ENCODE measurements at places on chromosomes 6 and 20.

GRCh38 chr20:34385464-34385863 lies 22.4 kb downstream of the ITCH start:
- no peak for DNase-seq

GRCh38 chr6:156250593-156250992 lies 526.6 kb upstream of the ARID1B start:
- no peak for DNase-seq

DNA sequence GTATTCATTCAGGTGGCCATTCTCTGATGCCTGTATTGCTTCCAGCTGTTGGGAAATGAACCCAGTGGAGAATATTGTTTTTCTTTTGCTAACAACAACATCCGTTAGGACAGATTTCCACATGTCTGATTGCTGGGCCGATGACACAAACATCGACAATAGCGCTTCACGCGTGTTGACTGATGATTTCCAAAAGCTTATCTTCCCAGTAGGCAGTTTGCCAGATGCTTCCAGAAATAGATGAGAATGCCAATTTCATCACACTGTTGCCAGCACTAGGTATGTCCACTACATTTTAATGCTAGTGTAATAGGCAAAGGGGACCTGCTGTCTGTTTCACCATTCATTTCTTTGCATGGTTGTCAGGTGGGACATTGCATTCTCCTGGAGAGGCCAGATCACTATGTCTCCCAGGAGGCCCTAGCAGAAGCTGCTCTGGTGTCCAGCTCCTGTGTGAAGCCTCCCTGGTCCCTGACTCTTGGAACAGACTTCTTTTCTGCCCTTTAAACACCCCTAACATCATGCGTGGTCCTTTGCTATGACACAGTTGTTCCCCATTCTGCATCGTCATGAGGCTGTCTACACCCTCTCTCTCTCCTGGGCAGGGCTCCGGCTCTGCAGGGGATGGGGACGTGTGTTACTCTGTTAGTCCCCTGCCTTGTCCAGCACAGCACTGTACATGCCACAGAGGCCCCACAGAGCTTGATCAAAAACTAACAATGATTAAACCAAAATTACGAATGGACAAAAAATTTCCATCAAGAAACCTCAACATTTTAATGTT lies 181.6 kb downstream of the CDH26 start:
- no peak for DNase-seq

GRCh38 chr6:5761370-5761769 lies 245.4 kb downstream of the NRN1 start:
- DNase-seq = no peak

GRCh38 chr6:43383021-43383667 lies 13.7 kb upstream of the ZNF318 start:
- DNase-seq = no peak

DNA sequence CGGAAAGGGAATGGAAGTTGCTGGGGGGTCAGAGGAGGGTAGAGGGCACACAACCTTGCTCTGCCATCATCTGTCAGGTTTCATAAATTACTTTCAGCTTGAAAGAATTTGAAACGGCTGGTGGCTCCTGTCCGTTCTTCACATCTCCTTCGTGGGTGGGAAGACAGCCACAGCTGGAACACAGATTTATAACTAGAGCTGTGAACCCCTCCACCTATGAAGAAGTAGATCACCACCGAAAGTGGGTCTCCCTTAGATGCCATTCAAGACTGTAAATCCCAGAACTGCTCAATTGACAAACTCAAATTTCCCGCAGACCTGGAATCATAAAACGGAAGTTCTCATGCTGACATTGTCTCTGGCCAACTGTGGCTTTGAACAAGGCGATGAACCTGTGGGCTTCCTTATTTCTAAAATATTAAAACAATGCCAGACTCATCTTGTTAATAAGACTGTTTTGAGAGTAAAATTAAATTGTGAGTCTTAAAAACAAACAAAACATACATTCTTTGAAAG lies 65.3 kb downstream of the BTBD3 start:
- no peak for DNase-seq

DNA sequence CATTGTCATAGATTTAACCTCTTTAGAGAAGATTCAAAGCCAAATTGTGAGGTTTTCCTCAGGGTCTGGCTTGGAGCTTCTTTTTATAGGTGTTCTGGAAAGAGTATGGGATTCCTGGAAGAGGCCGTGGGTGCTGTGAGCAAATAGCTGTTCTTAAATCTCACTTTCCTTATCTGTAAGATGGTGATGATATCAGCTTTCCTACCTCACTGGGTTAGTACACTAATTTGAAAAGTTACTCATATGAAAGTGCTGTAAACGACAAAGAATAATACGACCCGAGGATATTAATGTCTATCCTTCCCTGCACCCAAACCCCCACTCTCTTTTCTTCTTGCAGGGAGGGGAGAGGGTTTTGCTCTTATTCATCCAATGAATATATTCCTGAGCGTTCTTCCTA lies 116.9 kb upstream of the ENPP5 start:
- no peak for DNase-seq

- no peak for DNase-seq
Observed at GRCh38 chr6:43823879-43824702, 54.1 kb downstream of the VEGFA start.

DNA sequence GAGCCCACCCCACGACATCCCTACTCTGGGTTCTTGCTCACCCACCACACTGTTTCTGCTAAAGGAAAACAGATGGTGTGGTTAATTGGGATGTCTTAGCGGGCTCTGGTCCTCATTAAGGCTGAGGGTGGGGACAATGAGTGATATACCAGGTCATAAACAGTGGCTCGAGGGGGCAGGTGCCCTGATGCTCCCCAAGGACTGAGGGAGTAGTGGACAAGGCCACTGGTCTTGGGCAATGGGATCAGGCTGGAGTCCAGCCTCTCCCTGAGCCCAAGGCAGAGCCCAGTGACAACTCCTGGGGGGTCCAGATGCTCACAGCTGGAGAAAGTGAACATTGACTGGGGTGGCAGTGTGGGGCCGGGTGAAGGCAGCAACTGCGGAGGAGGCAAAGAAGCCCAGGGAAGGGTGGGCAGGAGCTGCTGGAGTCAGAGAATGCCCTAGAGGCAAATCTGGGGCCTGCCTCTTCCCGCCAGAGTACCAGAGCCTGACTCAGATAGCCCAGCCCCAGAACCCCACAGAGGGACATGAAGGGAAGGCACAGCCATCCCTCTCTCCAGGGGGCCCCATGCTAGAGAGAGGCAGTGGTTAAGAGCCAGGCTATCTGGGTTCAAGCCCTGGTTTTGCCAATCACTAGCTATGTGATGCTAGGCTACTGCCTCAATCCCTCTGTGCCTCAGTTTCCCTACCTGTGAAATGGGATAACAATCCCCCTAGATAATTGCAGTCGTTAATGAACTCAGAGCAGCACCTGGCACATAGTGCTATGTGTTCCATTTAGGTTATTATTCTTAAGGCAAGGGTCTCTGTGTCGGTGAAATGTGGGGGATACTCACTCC lies 72.3 kb downstream of the MRPL14 start:
- no peak for DNase-seq

- DNase-seq = no peak
Observed at GRCh38 chr6:5840734-5841390, 165.9 kb downstream of the NRN1 start.

DNA sequence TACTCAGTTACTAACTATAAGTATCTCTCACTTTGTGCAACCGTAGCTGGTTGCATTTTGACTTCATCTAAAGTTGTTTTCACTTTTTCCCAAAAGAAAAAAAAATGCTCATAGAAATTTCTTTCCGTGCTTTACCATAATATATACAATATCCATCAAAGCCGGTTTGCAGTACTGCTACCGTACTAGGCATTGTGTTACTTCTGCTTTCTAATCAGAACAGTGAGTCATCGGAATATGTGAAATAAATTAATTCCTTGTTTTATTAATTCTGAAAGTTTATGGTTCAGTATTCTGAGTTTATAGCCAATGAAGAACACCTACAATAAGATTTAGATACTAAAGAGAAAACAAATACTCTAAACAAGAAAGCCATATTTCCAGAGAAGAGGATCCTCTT lies 72.5 kb downstream of the TNFRSF21 start:
- no peak for DNase-seq

DNA sequence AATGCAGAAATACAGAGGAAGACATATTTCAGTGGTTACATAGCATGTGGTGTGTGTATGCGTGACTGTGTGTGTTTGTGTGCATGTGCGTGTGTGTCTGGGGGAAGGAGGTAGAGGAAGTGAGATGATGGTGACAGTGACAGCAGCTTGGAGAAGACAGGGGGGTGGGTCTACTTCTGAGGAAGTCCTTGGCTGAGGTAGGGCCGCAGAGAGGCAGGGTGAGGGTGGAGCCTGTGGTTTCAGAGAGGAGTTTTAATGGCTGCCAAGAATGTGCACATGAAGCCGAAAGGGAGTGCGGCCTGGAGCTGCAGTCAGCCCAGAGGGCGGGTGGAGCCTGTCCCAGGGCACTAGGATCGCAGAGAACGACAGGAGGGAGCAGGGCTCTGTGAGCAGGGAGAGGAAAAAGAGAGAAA lies 22.7 kb upstream of the RNF24 start:
- peak; percentile 56 for DNase-seq

GRCh38 chr6:136753624-136754023 lies 38.7 kb downstream of the MAP3K5 start:
- DNase-seq = peak; percentile 27

- no peak for DNase-seq
Observed at GRCh38 chr20:3189561-3190131, 14.8 kb downstream of the DDRGK1 start.

DNA sequence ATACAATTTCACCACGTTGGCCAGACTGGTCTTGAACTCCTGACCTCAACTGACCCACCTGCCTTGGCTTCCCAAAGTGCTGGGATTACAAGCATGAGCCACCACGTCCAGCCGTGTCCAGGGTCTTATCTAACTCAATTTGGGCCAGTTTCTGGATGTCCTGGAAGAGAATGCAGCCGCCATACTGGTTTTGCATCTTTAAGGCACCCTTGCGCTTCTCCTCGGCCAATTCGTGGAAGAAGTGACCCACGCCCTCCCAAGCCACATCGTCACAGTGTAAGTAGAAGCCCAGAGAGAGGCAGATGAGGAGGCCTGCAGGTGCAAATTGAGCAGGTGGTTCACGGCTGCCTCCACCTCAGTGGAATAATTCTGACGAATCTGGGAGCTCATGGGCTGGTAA lies 3.7 kb upstream of the ZNF335 start:
- no peak for DNase-seq

- no peak for DNase-seq
Observed at GRCh38 chr6:157173776-157174175, 149.5 kb downstream of the TMEM242 start.

DNA sequence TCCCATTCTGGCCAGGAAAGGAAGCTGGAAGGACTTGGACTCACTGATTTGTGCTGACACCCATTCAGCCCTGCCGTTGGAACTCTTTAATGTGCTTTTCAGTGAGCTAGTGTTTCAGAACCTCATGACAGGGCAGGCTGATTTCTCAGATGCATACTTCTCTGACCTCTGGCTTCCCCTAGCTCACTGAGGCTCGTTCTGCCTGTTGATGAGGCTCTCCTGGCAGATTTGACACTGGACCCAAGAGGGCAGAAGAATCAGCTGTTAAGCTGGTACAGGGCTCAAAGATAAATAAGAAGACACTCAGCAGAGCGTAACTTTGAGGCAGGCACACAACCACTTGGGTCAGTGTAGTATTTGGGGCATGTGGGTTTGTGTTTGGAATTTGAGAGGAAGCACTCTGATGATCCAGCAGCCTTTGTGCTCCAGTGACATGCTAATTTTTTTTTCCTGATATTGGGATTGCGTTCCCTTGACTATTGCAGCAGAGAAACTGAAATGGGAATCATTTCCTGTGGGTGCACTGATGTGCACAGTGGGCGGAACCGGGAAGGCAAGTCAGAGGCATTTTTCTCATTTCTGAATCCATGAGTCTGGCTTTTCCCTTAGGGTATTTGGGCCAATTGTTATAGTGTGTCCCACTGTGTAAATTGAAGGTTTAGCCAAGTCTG lies 80.2 kb downstream of the CARMIL1 start:
- no peak for DNase-seq

- no peak for DNase-seq
Observed at GRCh38 chr6:168628732-168629245, 187.8 kb downstream of the SMOC2 start.
